Stimulated activated CD4-positive, alpha-beta T cell treated with anti-CD3 and anti-CD28 coated beads, Interleukin-1b, Interleukin-23, amount 100 ng/mL, for 4 hours (primary cell): ENCODE measurements at places on chromosomes 7 and 10.

- DNase-seq = no peak
Observed at GRCh38 chr10:132057191-132057681, 8.5 kb upstream of the JAKMIP3 start.

DNA sequence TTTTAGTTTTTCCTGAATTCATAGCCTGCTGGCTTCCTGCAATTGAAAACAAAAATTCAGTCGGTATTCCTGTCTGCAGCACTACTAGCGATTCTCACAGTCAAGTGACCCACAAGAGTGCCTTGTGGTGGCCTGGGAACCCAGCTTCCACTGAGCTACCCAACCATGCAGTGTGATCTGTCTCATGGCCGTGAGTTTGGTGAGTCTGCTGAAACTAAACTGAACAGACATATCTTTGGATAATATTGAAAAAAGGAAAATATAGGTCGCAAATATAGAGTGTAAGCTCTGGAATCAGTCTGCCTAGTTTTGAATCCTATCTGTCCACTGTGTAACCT lies 18.1 kb downstream of the ZNF786 start:
- no peak for DNase-seq

DNA sequence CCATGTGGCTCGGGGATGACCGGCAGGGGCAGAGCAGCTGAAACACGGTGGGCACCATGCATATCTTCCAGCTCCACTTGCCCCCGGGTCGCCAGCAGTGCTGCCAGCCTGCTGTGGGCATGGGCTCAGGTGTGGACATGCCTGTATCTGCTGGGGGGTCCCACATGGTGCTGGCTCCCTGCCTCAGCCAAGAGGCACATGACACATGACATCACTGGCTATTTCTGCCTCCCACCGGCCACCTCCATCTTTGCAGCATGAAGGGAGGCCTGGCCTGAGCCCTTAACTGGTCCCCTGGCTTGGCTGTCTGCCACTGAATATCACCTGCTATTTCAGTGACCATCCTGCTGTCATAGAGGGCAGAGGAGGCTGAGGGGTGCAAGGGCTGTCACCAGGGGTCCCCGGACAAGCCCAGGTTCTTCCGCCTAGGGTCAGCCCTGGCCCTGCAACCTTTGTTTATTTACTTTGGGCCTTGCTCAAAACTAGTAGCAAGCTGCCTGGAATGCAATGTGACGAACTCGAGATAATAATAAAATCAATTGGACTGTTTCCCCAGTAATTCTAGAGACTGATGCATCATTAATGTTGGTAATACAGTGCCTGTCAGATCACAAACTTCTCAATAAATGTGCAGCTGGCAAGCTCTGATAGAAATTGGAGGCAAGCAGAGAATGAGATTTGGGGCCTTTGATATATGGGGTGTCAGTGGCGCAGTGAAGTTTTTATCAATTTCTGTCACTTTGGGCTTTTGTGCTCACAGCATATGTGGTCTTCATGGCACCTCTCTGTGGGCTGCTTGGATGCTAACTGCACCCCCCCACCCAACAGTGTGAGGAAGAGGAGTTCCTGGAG lies 28.5 kb downstream of the ZMIZ1 start:
- DNase-seq = no peak

DNA sequence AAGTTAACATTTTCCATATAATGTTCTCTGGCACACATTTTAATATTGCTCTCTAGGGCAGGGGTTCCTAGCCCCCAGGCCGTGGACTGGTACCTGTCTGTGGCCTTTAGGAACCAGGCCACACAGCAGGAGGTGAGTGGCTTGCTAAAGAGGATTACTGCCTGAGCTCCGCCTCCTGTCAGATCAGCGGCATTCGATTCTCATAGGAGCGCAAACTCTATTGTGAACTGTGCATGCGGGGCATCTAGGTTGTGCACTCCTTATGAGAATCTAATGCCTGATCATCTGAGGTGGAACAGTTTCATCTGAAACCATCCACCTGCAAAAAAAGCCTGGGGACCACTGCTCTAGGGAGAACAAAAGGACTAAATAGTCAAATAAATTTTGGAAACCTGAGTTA lies 65.7 kb downstream of the EXOC6 start:
- no peak for DNase-seq
